ENCODE measurements at places on chromosomes 7 and 10. TPM values are rescaled to one million over a fixed set of nuclear protein-coding genes. Genes with fewer than 3 reads are reported as not detected.

Gene RBM20
- 0.16 TPM for polyA plus RNA-seq

Gene CLEC2L
- 0.56 TPM for polyA plus RNA-seq

Gene MKX
- not detected for polyA plus RNA-seq

Gene WDR86
- 2.9 TPM for polyA plus RNA-seq

Gene SPACDR
- 0.24 TPM for polyA plus RNA-seq

Gene ZNF365
- polyA plus RNA-seq = not detected

Gene FAM221A
- polyA plus RNA-seq = 0.08 TPM

Gene EN2
- polyA plus RNA-seq = not detected
